ENCODE measurements at places on chromosomes 11 and 22. TPM values are rescaled to one million over a fixed set of nuclear protein-coding genes. Genes with fewer than 3 reads are reported as not detected.

GRCh38 chr11:67632175-67632981 lies 2.6 kb upstream of the NUDT8 start:
- DNase-seq = no peak

DNA sequence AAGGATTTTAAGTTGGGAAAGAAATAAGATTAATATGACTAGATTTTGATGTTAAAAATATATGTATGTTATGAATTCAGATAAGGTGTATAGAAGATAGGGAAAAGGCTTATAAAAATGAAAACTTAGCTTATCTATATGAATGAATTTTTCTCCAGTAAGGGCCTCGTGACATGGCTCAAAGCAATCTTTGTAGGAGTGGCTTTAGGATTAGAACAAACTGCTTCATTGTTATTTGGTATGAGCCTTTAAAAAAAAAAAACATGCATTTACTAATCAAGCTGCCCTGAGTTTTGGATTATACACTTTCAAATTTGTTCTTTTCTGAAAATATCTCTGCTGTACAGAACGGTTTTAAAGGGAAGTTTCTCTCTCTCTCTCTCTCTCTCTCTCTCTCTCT lies 905.9 kb downstream of the OPCML start:
- no peak for DNase-seq

DNA sequence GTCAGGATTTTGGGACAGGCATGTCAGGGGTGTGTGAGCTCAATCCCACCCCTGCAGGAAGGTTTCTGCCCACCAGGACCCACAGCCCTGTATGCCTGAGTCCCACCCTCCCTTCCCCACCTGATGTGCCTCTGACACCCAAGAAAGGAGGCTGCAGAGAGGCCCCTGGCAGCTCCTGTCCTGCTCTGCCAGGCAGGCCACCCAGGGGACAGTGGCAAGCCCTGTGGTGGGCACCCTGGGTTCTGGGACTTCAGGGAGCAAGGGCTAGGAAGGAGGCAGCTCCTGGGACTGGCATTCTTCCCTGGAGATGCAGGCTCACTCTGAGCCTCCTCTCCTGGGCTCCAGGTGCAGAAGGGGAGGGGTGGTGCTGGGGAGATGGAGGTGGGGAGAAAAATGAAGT lies 234.5 kb upstream of the B3GAT1 start:
- DNase-seq = no peak

DNA sequence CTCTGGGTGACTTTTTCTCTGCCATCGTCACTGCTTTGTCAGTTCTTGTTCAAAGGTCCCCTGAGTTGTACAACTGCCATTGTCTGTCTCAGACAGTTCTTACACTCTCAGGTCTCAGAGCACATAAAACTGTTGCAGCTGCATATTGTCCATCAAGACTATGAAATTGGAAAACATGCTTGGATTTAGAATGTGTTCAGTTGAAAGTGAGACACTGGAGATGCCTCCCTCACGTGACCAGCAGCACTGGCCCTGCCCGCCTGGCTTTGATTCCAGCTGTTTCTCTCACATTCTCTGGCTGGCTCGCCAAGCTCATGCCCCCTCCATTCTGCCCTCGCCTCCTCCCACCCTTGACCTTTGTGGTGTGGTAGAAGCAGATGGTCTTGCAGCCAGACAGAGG lies 244.2 kb downstream of the NTM start:
- DNase-seq = no peak

DNA sequence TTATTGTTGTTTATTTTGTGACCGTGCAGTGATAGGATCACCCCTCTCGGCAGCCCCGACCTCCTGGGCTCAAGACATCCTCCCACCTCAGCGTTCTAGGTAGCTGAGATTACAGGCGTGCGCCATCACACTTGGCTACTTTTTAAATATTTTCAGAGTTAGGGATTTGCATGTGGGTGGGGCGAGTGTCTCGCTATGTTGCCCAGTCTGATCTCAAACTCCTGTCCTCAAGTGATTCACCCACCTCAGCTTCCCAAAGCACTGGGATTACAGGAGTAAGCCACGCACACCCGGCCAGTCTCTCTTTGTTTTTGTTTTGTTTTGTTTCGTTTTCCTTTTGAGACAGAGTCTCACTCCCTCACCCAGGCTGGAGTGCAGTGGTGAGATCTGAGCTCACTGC lies 1.2 kb upstream of the INTS5 start:
- no peak for DNase-seq

- no peak for DNase-seq
Observed at GRCh38 chr22:41968601-41969000, 642 bp upstream of the SEPTIN3 start.

Gene LMO2
- total RNA-seq = 18.4 TPM

Gene OTOG
- not detected for total RNA-seq

Gene PGA4
- total RNA-seq = 0.31 TPM

Gene PDGFB
- 2.5 TPM for total RNA-seq
